ENCODE measurements at places on chromosomes 6 and 20. TPM values are rescaled to one million over a fixed set of nuclear protein-coding genes. Genes with fewer than 3 reads are reported as not detected.

OPRL1 gene
- 0.41 TPM for total RNA-seq

AK9 gene
- 3.1 TPM for total RNA-seq

HDGFL1 gene
- total RNA-seq, result not detected

SNAI1 gene
- total RNA-seq, result 1.3 TPM

OLIG3 gene
- not detected for total RNA-seq

SLC22A2 gene
- not detected for total RNA-seq

CST3 gene
- total RNA-seq, result 0.82 TPM

ISM1 gene
- total RNA-seq, result 3.9 TPM

STMND1 gene
- total RNA-seq, result not detected

CYP21A2 gene
- total RNA-seq, result 0.39 TPM

ZGPAT gene
- 29.0 TPM for total RNA-seq

HLA-DQB2 gene
- total RNA-seq, result 0.30 TPM

CRYBG1 gene
- total RNA-seq, result 27.6 TPM

ULBP1 gene
- 0.41 TPM for total RNA-seq

SAPCD1 gene
- total RNA-seq, result 16.4 TPM

RAET1E gene
- not detected for total RNA-seq

UBE2J1 gene
- 34.8 TPM for total RNA-seq

NINL gene
- 7.5 TPM for total RNA-seq

POU5F1 gene
- not detected for total RNA-seq

ETV7 gene
- total RNA-seq, result 0.51 TPM

MLN gene
- not detected for total RNA-seq

MYMX gene
- total RNA-seq, result not detected

SLC17A1 gene
- 0.32 TPM for total RNA-seq

GUCA1A gene
- total RNA-seq, result 0.18 TPM

NOTCH4 gene
- 0.48 TPM for total RNA-seq

IMPG1 gene
- total RNA-seq, result not detected

OR2H1 gene
- not detected for total RNA-seq

MACROD2 gene
- total RNA-seq, result not detected

NKX2-4 gene
- total RNA-seq, result not detected

PNPLA1 gene
- total RNA-seq, result not detected

TPX2 gene
- 83.0 TPM for total RNA-seq

PRRT1 gene
- not detected for total RNA-seq

MAPK13 gene
- 37.5 TPM for total RNA-seq

SUMO4 gene
- total RNA-seq, result 7.8 TPM

PBOV1 gene
- not detected for total RNA-seq

WASF1 gene
- 2.3 TPM for total RNA-seq

ANGPT4 gene
- total RNA-seq, result not detected

MTO1 gene
- total RNA-seq, result 27.9 TPM

PSORS1C2 gene
- total RNA-seq, result not detected

HLA-G gene
- 1.1 TPM for total RNA-seq

PCMTD2 gene
- total RNA-seq, result 31.7 TPM

GJA1 gene
- total RNA-seq, result not detected

RPS21 gene
- total RNA-seq, result 2,085 TPM

Measured in activated T-helper 2 cell treated with anti-CD3 and anti-CD28 coated beads, Interferon-gamma antibody, Interleukin-2, Interleukin-4, amounts not matched to agents 10 μg/mL and 5 μg/mL and 100 μg/mL, durations not matched to agents 14 hours and 24 hours and 36 hours (primary cell).